ENCODE measurements at places on chromosomes 12 and 14.

DNA sequence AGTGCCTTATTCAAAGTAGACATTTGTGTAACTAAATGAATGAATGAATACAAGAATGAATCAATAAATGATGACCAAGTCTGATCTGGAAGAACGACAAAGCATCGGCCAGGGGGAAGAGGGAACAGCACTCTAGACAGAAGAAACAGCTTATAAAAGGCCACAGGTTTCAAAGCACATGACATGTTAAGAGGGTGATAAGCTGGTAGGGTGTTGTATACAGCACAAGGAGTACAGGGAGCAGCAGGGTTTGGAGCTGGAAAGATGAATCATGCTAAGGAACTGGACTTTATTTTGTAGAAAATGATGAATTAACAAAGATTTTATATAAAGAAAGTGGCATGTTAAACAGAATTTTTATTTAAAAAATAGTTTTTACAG lies 302.5 kb downstream of the NUAK1 start:
- DNase-seq = no peak

DNA sequence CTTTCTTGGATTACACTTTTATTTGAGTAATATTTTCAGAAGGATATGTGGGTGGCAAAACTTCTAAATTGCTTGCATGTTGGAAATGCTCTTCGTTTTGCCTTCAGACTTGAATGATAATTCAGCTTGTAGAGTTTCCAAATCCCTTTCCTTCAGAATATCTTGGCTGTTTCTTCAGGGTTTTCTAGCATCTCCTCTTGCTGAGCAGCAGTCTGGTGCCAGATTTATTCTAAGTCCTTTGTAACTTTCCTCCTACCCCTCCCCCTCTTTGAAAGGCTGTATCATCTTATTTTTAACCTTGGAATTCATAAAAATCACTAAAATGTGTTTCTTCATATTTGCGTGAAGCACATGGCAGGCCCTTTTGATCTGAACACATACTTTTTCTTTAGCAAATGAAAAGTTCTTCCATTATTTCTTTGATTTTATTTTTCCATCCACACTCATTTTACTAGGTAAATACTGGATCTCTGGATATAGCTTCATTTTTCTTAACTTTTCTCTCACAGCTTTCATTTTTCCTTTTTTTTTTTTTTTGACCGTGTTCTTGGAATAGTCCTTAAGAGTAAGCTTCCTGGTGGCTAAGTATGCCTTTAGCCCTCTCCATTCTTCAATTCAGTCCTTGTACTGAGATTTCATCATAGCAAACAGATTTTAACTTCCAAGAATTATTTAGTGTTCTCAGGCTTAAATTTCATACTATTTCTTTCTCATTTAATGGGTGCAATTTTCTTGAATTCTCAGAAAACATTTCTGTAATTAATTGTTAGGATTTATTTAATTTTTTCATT lies 102.0 kb downstream of the SLC38A4 start:
- no peak for DNase-seq

DNA sequence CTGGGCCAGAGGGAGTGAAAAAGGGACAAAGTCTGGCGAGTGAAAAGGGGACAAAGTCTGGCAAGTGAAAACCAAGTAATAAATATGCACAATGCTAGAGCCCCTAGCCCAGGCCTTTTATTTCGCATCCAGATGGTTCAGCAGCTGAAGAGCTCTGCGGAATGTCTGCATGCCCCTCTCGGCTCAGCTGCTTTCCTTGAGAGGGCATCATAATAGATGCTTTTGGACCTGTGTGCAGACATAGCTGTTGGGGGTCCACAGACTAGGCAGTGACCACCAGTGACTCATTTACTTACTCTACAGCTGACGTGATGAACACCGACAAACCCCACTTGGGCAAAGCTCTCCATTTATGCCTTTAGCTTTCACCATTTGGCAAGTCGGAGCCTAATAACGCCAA lies 4.3 kb downstream of the NIN start:
- DNase-seq = no peak

DNA sequence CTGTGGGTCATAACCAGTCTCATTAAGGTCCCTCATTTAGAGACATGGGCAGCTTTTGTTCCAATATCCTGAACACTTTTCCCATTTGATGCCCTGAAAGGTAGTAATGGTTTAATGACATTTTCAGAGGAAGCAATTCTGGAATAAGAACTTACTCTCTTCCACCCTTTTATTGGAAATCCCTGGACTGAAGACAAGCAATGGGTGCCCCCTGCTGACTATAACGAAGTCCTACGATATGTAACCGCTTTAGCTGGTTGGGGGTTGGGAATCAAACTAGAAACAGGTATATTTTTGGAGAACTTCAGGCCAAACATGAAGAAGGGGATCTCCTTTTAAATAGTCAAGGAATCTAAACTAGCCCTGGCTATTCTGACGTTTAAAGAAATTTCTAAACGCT lies 20.5 kb downstream of the SARNP start:
- no peak for DNase-seq

GRCh38 chr12:15629108-15629507 lies 160.1 kb downstream of the EPS8 start:
- DNase-seq = peak; percentile 71

DNA sequence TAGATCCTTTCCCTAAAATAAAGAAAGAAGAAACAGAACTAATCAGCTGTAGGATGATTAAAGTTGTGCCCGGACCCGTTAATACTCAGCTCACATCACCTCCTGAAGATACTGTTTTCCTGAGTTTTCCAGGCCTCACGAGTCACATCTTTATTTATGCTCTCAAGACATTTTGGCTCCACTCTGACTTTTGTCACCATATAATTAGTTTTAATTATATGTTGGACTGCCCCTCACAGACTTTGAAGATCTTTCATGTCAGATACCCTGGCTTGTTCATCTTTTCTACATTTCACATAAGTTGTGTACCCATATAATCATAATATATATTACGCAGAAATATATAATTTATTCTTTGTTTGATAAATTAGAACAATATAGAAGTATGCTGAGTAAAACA lies 87.4 kb downstream of the HCAR2 start:
- no peak for DNase-seq

Measured in AG04449 (cell line).